ENCODE measurements at places on chromosomes 12 and 14.

- no peak for DNase-seq
Observed at GRCh38 chr12:44331269-44331668, 495.4 kb downstream of the TMEM117 start.

DNA sequence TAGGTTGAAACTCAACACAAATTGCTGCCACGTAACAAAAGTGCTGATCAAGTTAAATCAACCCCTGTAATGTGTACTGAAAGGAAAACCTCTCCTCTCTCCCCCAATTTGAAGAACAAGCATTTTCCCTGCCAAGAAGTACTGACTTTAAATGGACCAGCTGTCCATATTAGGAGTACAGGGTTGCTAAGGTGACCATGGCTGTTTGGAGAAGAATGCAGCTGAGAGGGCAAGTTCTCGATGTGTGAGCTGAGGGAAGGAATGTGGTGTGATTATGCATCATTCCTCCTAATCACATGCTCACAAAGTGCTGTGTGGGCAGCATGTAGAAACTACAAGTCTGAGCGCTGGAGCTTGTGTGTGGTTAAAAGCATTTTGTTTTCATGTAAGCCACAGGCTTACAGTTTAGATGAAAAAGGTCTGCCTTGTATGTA lies 50.9 kb upstream of the CCT2 start:
- peak; percentile 78 for DNase-seq

DNA sequence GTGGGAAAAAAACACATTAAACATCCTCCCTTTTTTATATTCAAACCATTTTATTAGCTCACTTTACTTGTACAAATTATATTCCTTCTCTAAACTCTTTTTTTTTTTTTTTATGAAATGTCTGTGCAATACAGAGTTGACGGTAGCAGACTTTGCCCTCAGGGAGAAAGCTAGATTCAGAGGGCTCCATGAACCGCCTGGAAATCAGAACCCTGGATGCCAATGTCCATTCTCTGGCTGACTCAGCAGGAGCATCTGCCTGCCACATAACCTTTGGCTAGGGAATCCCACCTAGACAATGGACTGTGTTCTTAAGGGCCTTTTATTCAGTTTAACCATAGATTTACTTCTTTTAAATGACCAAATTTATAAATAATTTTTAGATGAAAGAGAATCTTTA lies 467.0 kb downstream of the MDGA2 start:
- DNase-seq, result no peak

GRCh38 chr12:24360907-24361306 lies 411.4 kb upstream of the SOX5 start:
- DNase-seq, result no peak

GRCh38 chr14:72420749-72421474 lies 473.0 kb downstream of the DPF3 start:
- DNase-seq, result peak; percentile 91
